ENCODE measurements at places on chromosomes 4 and X. TPM values are rescaled to one million over a fixed set of nuclear protein-coding genes. Genes with fewer than 3 reads are reported as not detected.
A peak's percentile ranks its signal among the peaks of the same experiment; 100 is the strongest.

DNA sequence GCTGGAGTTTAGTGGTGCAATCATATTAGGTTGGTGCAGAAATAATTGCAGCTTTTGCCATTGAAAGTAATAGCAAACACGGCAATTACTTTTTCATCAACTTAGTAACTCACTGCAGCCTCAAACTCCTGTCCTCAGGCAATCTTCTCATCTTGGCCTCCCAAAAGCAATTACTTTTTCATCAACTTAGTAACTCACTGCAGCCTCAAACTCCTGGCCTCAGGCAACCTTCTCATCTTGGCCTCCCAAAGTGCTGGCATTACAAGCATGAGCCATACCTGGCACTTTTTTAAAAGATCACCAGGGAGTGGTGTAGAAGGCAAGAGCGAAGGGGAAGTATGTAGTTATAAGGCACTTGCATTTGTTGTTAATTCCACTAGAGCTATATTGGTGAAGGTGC, 491.1 kb upstream of the ADGRL3 start:
- no peak overlapping the region for H3K4me3 ChIP-seq
- no peaks in the 10 kb centered on the region for H3K4me1 ChIP-seq
- DNase-seq, result no peak
- no peaks in the 10 kb centered on the region for H3K27me3 ChIP-seq
- H3K36me3 ChIP-seq, result no peaks in the 10 kb centered on the region

- DNase-seq, result no peak
- H3K36me3 ChIP-seq, result no peaks in the 10 kb centered on the region
- H3K27ac ChIP-seq, result no peak overlapping the region
Observed at GRCh38 chr4:100828986-100829685, 311.3 kb upstream of the EMCN start.

- H3K36me3 ChIP-seq, result peaks cover 31% of the 10 kb centered on the region
- peaks cover 88% of the 10 kb centered on the region for H3K4me1 ChIP-seq
- H3K4me3 ChIP-seq, result no peak overlapping the region
- H3K27me3 ChIP-seq, result no peaks in the 10 kb centered on the region
Observed at GRCh38 chr4:26429910-26430309, 60.4 kb downstream of the CCKAR start.

GRCh38 chrX:41491267-41492004, 44.3 kb downstream of the NYX start:
- no peaks in the 10 kb centered on the region for H3K4me1 ChIP-seq
- peak; percentile 26 for DNase-seq
- no peaks in the 10 kb centered on the region for H3K36me3 ChIP-seq
- no peak overlapping the region for H3K4me3 ChIP-seq
- H3K27ac ChIP-seq, result peak overlapping the region; percentile 53

- H3K4me1 ChIP-seq, result no peaks in the 10 kb centered on the region
- no peaks in the 10 kb centered on the region for H3K36me3 ChIP-seq
- H3K27ac ChIP-seq, result no peak overlapping the region
Observed at GRCh38 chr4:52425751-52426326, 233.3 kb downstream of the USP46 start.

HSFX4 gene
- total RNA-seq, result not detected

- H3K27ac ChIP-seq, result no peak overlapping the region
- no peaks in the 10 kb centered on the region for H3K27me3 ChIP-seq
- no peaks in the 10 kb centered on the region for H3K36me3 ChIP-seq
- H3K4me3 ChIP-seq, result no peak overlapping the region
Observed at GRCh38 chr4:22201256-22201655, 252.7 kb upstream of the KCNIP4 start.

GRCh38 chrX:130552444-130553073, 150.8 kb downstream of the RBMX2 start:
- DNase-seq, result no peak
- no peaks in the 10 kb centered on the region for H3K4me1 ChIP-seq
- no peak overlapping the region for H3K27ac ChIP-seq
- H3K36me3 ChIP-seq, result no peaks in the 10 kb centered on the region
- no peak overlapping the region for H3K4me3 ChIP-seq
- no peaks in the 10 kb centered on the region for H3K27me3 ChIP-seq

ZNF732 gene
- 3.5 TPM for total RNA-seq

ASB12 gene
- total RNA-seq, result not detected

PPM1K gene
- total RNA-seq, result 45.9 TPM
